ENCODE measurements at places on chromosomes 1 and 21.

DNA sequence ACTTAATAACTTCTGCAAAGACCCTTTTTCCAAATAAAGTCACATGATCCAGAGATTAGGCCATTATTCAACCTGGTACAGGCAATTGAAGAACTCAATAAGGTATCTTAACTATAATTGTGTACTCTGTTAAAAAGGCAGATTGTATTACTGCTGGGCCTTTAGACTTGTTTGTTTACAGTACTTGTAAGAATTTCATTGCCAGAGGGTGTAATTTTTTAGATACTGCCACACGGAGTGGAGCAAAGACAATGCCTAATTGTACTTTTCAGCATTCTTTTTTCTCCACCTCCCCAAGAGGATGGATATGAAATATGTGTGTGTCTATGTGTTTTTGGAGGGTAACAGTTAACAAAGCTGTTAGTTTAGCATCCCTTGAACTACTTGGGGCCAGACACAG lies 47.5 kb downstream of the HUNK start:
- no peak for DNase-seq

GRCh38 chr1:209783386-209783785 lies 973 bp downstream of the C1orf74 start:
- no peak for DNase-seq

- no peak for DNase-seq
Observed at GRCh38 chr1:110673197-110673701, 1.5 kb downstream of the KCNA3 start.

DNA sequence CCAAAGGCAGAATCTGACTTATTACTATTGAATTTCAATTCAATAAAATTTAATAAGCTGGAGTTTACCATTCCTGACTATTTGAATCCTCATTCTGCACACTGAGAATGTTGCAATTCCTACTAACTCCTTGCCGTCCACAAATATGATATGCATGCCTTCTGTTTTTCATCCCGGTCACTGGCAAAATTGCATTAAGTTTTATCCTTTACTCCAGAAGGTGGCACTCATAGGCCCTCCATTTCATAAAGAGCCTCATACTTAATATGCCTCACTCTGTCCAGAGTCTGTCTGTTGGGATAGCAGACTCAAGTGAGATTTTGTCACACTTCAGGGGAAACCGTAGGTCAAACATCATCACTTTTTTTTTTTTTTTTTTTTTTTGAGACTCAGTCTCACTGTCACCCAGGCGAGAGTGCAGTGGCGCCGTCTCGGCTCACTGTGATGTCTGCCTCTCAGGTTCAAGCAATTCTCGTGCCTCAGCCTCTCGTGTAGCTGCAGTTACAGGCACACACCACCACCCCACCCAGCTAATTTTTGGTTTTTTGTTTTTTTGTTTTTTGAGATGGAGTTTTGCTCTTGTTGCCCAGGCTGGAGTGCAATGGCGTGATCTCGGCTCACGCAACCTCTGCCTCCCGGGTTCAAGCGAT lies 27.3 kb downstream of the F11R start:
- DNase-seq: no peak

DNA sequence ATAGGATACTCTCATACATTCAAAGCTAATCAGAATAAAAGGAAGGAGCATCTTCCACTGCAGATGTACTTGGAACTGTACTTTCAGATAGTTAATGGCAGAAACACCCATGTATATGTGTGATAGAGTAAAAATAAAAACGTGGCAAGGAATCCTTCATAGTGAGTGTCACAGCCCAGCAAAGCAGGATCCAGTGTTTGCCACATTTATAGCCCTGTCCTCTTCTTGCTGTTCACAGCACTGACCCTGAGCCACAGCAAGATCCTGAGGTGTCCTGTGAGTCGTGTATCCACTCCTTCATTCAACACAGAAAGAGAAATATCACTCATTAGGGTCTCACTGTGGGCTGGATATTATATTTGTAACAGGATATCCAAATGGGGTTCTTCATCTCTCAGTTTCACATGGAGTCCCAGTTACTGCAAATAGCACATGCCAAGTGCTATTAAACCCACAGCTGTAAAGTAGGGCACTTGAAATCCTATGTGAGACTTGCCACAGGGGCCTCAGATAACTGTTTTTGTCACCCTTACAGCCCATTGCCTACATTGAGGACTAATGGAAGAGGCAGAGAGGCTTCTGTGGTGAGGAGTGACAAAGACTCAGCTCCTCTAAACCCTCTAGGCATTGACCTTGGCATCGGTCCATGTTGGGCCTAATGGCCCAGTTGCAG lies 41.3 kb downstream of the CYP2J2 start:
- DNase-seq: no peak

DNA sequence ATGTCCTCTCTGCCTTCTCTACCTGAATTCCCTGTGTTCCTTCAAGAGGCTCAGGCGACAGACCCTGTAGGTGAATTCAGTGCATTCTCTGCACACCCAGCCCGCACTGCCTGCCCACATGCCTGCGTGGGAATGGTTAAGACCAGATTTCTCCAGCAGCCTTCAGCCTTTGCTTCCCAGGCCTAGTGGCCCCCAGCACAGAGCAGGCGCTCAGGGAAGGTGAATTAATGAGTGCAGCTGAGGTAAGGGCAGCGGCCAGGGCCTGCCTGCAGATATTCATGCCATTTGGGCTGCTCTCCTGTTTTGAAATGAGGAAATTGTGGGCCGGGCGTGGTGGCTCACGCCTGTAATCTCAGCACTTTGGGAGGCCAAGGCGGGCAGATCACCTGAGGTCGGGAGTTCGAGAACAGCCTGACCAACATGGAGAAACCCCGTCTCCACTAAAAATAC lies 45.5 kb downstream of the IER5 start:
- DNase-seq: no peak

DNA sequence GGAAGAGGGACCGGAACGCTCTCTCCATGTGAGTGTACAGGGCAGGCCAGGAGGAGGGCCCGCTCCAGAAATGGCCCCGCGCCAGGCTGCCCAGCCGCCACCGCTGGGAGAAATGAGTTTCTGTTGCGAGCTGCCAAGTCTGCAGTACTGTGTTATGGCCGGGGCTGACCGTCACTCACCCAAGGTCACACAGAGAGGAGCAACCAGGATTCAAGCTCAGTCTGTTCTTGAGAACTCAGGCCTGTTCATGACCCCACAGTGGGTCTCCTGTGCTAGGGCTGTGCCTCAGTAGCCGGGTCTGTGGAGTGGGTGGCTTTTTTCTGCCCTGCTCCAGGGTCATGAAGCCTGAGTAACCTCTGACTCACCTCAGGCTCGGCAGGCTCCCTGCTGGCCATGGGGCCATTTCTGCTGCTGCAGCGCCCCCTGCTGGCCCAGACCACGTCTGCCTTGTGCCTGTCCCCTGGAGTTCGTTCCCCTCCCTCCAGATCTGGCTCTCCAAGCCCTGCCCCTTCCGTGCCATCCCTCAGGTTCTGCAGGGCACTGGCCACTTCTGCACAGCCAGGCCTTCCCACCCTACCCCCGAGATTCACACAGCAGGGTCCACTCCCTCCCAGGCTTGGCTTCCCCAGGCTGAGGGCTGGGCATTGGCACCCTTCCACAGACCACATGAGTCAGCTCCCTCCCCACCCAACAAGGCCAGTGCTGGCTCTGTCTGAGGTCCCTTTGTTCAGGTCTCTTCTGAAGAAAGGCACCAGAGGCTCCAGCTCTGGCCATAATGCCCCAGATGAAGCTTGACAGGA lies 51.8 kb downstream of the EDN2 start:
- DNase-seq: peak; percentile 70

DNA sequence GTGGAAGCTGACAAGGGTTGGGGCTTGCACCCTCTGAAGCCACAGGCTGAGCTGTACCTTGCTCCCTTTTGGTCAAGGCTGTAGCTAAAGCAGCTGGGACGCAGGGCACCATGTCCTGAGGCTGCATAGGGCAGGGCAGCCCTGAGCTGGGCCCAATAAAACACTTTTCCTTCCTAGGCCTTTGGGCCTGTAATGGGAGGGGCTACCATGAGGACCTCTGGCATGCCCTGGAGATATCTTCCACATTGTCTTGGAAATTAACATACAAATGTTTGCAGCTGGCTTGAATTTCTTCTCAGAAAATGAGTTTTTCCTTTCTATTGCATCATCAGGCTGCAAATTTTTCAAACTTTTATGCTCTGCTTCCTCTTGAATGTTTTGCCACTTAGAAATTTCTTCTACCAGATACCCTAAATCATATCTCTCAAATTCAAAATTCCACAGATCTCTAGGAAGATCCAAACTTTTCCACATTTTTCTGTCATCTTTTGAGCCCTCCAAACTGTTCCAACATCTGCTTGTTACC lies 32.9 kb upstream of the TTLL7 start:
- DNase-seq: no peak

GRCh38 chr21:39183272-39184049 lies at the start of gene PSMG1:
TSS of gene PSMG1 (minus strand) at chr21:39183451. CDS start at chr21:39183385, 66 bp downstream.
- peak; percentile 94 for DNase-seq

GRCh38 chr1:115300087-115300876 lies 37.8 kb downstream of the NGF start:
- DNase-seq: no peak

DNA sequence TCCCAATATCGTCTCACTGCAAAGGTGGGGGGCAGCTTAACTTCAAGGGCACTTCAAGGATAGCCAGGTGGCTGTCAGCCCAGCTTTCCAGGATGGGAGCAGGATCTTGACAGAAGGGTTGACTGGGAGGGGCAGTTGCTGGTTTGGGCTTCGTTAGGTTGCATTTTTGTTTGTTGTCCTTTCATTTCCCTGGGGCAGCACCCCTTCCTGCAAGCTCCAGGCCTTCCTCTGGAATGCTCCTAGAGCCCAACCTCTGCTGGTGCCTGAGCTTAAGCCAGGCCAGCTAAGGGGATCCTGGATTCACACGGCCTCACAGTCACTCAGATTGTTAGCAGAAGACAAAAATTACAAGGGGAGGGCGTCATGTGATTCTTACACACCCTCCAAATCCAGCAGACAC lies 4.1 kb upstream of the OLIG2 start:
- no peak for DNase-seq

DNA sequence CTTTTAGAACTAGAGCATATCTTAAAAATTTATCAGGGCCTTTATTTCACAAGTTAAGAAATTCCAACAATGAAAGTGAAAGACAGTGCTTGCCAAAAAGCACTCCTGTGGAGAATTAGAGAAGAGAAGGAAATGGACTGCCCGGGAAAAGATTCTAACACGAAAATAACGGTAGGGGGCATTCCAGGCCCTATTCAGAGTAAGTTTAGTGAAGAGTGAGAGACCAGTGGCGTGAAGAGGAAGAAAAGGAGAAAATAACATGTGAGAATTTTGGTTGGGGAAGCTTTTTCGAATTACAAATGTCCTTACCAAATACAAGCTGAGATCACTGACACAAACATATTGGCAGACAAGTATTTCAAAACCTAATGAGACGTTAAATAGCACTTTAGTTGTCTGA lies 38.4 kb upstream of the RBM34 start:
- DNase-seq: no peak

- DNase-seq: no peak
Observed at GRCh38 chr1:212981025-212981495, 30.7 kb downstream of the VASH2 start.

DNA sequence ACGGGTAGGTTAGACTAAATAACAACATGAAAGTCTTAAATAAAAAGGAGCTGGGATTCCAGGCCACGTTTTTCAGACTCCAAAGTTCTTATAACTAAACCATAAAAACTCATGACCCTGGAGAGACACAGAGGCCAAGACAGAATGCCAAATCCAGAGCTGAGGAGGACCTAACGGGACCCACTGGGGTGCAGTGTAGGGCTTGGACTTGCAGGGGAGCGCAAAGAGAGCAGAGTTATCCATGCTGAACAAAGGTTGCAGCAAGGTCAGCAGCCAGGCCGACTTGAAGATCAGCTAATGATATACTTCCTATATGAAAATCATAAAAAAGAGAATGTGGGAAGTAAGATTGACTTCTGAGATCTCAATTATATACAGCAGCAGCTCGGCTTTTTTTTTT lies 237.1 kb downstream of the TM2D1 start:
- DNase-seq: no peak

DNA sequence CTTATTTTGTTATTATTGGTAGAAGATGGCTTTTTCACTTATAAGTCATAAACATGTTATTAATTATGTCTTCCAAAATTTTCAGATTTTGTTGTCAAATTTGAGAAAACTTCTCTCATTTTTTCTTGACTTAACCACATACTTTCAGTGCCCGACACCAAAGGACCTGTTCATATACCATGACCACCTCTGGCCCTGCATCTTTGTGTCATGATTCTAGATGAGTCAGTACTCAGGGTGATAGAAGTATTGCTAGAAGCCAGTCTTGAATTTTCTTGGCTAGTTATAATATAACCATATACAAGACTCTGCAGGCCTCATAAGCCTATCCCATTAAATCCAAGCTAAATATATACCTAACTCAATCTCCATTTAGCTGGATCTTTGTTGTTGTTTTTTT lies 35.4 kb upstream of the DPH5 start:
- DNase-seq: no peak

GRCh38 chr1:245874942-245875580 lies 632.0 kb downstream of the SMYD3 start:
- no peak for DNase-seq

DNA sequence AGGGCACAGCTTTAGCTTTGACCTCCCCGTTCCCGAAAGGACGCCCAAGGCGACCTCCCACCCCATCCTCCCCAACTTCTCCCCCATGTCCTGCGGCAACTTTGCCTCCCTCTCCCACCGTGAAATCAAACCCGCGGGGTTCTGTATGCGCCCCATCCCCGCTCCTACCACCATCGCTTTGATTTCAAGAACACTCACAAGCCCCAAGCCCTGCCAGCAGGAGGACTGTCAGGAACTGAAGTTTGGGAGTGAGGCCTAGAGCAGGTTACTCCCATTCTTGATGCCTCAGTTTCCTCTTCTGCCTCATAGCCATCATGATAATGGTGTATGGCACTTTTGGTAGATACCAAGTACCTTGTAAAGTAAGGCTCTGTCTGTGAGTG lies 2.3 kb downstream of the PTPRU start:
- DNase-seq: no peak

- no peak for DNase-seq
Observed at GRCh38 chr1:220726634-220727033, 21.5 kb upstream of the MTARC2 start.

DNA sequence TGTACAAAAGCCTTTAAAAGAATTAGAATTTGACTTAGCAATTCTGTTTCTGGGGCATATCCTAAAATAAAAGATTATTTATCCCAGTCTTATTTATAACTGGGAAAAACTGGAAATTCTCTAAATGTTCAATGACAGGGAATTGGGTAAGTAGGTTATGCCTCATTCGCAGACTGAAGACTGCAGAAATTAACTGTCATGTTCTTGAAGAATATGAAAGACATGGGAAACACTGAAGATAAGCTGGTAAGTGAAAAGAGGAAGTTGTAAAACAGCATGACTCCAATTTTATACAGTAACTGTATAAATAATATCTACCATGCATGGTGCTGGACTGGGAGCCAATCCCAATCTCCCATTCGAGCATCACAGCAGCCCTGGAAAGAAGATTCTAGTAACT lies 50.6 kb upstream of the SLC2A1 start:
- no peak for DNase-seq
